ENCODE measurements at places on chromosomes 1 and 21.

GRCh38 chr21:15928686-15929425, 199.1 kb downstream of the USP25 start:
- DNase-seq, result no peak

DNA sequence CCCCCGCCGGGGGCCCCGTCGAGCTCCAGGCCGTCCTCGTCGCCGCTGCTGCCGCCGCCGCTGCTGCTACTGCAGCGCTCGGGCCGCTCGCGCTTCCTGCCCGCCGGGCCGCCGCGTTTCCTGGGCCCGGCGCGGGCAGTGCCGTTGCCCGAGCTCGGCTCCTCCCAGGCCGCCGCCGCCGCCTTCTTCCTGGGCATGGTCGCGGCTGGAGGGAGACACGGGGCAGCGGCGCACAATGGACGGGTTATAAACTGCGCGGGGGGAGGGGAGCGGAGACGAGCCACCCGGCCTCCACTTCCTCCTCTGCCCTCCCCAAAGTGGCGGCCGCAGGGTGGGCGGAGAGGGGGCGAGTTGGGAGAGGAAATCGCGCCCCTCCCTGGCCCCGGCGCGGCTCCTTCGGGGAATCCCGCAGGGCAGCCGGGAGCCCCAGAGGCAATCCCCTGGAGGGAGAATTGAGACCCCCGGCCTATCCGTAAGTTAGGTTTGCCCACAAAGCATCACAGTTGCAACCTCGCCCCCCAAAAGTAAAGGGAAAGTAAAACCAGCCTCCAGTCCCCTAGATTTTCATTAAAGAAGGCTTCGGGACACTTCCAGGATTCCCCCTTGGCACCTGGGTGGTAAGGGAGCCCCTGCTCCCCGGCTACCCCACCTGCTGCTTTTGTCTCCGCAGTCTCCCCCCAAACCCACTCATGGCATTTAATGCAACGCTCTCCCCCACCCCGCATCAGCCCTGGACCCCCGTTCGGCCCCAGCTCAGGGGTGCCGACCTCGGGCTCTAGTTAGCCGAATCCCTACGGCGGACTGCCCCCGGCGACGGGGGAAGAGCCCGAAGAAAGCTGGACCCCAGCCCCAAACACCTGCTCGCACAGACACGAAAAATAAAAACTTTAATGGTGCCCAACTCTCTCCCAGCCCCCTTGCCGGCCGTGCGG, 893 bp downstream of the RCC2 start:
- peak; percentile 74 for DNase-seq

DNA sequence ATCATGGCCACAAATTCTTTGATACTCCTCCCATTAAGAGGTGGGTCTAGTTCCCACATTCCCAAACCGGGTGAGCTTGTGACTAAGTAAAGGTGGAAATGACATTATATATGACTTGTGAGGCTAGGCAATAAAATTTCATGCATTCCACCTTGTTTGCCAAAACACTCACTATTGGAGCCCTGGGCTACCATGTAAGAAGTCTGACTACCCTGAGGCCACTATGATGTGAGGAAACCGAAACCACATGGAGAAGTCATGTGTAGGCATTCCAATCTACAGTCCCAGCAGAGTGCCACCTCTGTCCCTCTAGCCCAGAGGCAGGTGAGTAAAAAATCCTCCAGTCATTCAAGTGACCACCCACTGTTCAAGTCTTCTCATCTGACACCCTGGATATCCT, 17.9 kb upstream of the SMG7 start:
- no peak for DNase-seq

GRCh38 chr1:241330619-241331327, 26.2 kb downstream of the RGS7 start:
- DNase-seq, result no peak

- DNase-seq, result no peak
These were observed 9.1 kb upstream of the ATP5PO start for GRCh38 chr21:33924766-33925100.

GRCh38 chr21:38165466-38166172, 91.2 kb upstream of the KCNJ15 start:
- no peak for DNase-seq

DNA sequence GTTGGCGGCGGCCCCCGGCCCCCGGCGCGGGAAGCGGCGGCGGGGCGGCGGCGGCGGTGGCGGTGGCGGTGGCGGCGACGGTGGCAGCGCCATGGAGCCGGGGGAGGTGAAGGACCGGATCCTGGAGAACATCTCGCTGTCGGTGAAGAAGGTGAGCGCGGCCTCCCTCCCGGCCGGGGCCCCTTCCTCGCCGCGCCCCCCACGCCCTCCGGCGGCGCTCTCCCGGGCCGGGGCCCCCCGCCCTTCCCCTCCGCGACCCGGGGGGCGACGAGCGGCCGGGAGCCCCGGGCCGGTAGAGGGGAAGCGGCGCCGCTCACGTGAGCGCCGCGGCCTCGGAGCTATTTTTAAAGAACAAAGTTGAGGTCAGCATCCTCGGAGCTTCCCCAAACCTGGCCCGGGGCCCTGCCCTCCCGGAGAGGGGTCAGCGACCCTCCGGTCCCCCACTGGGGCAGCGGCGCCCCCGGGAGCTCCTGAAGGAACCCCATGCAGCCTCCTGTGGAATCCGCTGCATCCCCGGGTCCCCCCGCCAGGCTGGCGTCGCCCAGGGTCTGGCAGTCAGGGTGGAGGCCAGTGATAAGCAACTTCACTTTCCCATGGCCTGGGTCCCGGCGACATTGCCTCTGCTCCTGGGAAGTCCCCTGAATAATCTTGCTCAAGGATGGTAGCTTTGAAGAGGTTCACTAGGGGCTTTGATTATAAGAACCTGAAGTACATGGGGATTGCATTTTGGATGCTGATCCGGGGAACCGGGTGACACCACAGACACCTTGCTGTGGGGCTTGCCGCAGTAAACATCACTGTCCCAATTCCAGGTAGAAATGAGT, 560 bp downstream of the PLEKHM2 start:
- peak; percentile 20 for DNase-seq

- no peak for DNase-seq
These were observed 36.7 kb downstream of the CATSPERE start for GRCh38 chr1:244497805-244498204.

GRCh38 chr1:160534823-160535605, 12.0 kb upstream of the SLAMF6 start:
- no peak for DNase-seq

- no peak for DNase-seq
These were observed 26.3 kb downstream of the SAMD13 start for GRCh38 chr1:84327830-84328229.

DNA sequence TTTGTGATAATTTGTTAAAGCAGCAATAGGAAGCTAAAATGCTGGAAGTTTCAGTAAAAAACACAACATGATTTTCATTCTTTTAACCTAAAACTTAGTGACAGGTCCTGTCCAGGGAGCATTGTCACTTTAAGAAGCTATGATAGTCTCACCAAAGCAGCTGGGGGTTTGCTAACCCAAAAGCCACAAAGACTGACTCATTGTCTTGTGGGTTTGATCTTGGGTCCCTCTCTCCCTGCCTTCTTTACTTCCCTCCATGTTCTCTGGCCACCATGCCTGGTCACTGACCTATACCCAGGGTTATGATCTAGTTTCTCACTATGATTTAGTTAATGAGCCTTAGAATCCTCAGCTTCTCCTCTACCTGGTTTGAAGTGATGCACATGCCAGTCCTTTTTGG, 213.5 kb upstream of the PTGFR start:
- DNase-seq, result no peak

GRCh38 chr21:23684431-23684830, 1922.8 kb downstream of the MRPL39 start:
- no peak for DNase-seq

DNA sequence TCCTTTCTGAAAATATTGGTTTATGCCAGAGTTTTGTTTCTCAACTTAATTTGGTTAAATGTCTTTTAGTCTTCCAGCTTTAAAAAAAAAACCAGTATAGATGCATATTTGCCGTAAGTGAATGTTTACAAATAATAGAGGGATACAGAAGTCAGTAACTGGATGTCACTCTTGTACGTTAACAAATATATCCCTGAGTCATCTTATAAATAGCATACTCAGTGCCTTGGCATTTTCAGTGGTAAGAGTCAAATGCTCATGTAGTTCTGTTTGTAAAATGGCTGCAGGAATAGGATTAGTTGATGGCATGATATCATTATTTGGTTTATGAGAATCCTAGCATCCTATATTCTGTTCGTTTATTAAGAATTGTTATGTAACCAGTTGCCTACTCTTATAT, 55.4 kb downstream of the SPEN start:
- DNase-seq, result no peak
